Stimulated activated naive B cell treated with anti-CD40 and anti-IgM and Interleukin-4, amounts not matched to agents 10 μg/mL and 1 μg/mL and 100 μg/mL, for 72 hours (primary cell): ENCODE measurements at places on chromosomes 4 and X.

DNA sequence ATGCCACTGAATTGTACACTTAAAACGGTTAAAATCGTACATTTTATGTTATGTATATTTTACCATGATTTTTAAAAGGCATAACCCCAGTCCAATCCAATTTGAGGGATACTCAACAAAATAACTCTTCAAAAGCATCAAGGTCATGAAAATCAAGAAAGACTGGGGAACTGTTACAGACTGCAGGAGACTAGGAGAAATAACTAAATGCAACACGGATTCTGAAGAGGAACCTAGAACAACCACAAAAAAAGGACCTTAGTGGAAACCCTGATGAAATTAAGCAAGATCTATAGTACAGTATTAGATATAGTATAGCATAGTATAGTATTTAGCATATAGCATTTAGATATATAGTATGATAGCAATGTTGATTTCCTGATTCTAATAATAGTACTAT lies 26.8 kb downstream of the SH3KBP1 start:
- DNase-seq = no peak

DNA sequence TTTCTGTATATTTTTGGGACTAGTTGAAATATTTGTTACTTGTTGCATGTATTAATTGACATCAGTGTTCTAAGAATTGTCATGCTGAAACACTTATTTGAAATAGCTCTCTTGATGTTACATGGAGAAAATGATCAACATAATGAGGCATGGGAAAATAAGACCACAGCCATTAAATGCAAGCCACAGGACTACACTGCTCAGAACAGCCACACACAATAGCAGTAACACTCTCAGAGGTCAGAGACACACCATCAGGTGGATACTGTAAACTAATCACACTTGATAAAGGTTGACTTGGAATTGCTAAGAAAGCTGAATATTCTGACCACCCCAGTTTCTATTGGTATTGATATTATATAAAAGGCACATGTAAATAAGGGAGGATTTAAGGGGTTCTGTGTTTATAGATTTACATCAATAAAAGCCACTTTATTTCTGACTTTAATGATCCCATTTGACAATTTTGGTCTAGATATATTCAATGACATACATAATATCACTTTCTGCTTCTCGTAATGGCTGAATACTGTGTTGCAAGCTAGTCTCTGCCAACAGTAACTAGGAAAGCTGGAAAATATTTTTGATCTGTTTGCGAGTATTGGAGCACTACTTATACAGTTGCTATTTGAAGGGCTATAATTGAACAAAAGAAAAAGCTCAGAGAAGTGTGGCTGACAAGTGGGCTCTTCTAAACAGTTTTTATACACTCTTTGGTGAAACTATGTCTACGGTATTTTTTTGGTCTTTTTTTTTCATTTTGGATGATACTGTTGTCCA lies 876.5 kb upstream of the INTU start:
- DNase-seq = no peak

DNA sequence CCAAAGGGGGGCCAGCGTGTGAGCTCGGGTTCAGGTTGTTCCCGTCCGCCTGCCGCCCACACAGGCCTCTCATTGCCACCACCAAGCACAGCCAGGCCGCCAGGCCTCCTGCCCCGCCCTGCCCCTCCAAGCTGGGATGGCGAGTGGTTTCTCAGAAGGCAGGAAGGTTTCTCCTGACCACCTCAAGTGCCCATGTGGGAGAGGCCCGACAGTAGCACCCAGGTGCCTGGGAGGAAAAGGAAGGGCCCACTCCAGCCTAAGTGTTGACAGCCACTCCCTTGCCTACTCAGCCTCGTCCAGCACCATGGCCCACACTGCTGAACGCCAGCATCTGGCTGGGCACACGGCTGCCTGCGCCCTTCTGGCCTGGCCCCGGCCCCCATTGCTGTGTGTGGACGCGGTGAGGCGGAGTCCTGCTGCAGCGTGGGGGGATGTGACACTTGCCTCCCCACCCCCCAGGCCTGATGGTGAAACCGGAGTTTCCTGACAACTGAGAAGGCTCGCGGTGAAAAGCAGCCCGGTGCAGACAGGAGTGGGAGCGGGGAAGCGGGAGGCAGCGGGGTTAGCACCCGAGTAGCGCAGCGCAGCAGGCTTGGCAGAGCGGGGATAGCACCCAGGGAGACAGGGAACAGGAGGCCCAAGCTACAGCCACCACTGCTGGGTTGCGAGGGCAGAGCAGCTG lies 19.2 kb downstream of the FLNA start:
- no peak for DNase-seq

DNA sequence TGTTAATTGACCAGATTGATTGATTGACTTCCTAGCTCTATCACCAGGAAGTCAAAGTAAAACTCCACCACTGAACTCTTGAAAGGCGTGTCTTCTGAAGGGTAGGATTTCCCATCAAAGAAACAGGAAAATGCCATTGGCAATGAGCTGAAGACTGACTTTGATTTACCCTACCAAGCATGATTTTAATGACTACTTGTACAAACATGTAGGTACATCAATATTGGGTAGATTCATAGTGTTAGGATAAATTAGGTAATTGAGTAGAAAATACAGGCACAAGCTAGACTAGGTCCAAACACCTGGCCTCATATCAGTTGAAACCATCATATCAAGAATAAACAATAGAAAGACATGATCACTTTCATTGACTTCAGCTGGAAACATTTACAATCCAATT lies 53.2 kb upstream of the ATXN3L start:
- no peak for DNase-seq

DNA sequence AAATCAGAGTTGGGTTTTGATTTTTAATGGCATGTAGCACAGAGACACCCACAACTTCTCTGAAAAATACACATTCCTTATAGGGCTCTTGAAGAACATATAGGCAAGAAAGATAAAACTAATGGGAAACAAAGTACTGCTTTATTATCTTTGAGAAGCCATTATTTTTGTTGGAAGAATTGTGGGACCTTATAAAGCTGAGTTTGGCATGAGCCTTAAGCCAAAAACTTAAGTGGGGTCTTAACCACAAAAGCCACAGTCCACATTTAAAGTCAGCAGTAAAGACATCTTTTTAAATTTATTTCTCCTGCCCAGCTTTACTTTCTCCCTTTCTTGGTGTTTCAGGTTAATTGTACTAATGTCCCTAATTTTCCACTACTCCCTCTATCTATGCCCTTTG lies 1297.3 kb downstream of the C4orf33 start:
- DNase-seq = no peak

DNA sequence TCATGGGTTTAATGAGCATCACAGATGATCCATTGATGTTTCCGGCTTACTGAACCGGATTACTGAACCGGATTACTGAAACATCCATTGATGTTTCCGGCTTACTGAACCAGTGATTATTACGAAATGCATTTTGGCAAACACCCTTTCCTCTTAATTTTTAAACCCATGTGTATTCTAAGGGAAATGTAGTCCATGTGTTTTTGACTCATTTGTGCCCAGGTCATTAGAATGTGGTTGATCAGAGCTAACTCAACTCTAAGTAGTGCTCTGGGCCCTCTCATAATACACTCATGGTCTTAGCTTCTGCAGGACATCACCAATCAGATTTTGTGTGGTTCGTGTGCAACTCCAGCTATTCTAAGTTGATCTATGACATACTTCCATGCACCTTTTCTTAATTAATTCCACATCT lies 141.6 kb downstream of the SPATA18 start:
- DNase-seq = no peak

DNA sequence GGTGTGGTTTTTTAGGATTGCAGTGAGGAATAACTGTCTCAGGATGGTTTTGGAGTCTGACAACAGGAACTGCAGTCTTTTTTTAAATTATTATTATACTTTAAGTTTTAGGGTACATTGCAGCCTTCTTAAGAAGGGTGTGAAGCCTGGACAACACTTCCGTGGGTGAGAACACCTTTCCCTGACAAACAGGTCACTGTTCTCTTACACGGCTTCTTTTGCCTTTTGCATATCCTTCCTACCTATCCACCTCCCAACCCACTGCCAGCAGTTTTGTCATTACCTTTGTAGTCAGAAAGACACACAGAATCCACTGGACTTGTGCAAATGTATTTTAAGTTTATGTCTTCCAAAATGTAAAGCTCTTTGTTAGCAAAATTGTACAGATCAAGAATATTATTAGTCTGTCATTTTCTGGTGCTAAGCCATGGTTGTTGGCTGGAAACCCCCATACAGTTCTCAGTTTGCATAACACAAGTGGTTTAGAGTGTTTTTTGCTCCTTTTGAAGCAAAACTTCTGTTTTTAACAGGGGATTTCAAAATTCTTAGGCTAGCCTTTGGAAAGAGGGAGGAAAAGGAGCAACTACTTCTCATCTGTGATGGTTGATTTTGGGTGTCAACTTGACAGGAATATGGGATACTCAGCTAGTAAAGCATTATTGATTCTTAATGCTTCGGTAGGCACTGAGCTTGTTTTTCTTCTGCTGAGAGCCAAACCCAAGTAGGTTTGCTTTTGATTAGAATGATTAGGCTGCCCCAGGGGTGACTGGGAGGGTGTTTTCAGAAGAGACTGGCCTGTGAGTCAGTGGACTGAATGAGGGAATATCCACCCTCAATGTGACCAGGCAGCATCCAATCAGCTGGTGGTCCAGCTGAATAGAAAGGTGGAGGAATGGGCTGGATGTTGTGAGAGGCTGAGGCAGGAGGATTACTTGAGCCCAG lies 29.4 kb upstream of the KLHL2 start:
- DNase-seq = no peak

DNA sequence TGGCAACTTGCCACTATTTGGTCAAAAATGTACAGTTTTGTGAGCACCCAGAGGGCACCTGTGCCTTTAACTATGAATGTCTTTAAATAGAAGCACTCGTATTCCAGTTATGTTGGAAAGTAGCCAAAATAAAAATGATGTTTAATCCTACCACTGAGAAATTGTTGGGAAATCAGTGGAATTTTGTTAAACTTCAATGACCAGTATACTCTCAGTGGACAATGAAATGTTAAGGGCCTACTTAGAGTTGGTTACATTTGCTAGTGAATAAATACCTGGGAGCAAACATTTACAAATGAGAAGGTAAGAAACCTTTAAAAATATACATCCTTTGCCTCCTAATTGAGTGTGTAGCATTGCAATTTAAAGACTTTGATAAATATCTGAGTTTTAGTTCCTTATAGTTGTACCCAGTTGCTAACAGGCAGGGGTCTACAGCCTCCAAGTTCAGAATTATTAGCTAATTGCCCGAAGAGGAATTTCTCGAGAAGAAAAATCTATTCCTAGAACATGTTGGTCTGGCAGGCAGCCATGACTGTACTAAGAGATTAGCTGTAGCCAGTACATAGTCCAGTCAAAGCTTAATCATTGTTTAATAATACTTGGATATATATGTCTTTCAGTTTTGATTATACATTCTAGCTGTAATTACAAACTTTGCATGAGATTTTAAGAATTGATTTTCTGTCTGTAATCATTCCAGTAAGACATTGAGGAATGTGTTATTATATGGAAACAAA lies 93.2 kb downstream of the IL1RAPL2 start:
- DNase-seq = no peak

DNA sequence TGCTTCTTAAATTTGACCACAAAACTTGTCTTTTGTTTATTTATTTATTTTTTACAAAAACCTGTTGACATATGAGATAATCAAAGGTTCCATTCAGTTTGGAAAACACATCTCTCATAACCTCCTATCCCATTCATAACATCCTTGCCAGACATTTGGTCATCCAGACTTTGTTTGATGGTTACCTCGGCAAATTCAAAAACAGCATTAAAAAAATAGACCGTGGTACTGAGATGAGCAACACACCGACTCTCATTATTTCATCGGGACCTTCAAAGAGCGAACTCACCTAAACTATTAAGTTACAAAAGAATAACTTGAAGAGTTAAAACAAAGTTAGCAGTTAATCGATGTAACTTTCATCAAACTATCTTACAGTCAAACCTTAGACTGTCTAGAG lies 85.8 kb upstream of the RPS6KA3 start:
- no peak for DNase-seq

DNA sequence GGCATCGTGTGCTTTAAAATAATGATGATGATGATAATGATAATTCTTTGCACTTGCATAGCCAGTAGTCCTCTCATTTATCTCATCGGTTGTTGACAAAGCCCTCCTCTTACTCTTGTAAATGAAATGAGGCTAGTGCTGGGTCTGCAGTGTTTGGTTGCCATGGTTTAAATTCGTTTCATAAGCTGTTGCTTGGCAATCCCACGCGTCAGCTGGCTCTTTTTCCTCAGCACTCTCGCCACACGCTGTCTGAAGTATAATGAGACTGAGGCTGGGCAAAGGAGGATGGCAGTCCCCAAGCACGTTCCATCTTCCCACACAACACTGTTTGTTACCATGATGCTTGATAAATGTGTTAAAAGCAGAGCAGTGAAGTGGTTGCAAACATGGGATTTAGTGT lies 15.5 kb downstream of the PAGE4 start:
- DNase-seq = no peak

- no peak for DNase-seq
Measured at GRCh38 chr4:122047456-122048425, 95.9 kb upstream of the TRPC3 start.

DNA sequence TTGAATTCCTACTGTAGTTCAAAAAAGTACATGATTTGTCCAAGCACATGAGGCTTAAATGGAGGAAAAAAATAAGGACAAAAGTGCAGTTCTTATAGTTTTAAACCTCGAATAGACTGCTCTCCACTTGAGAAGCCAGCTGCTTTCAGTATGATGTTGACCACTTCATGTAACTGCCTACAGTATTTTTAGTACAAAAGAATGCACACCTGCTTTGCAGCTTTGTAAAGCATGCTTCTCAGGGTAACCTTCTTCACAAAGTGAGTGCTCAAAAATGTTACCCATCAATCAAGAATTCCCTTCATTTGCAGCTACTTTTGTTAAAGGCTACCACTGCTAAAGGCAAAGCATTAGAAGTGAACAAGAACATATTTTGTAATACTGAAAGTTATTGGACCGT lies 83.4 kb upstream of the FAM47B start:
- DNase-seq = no peak

- DNase-seq = no peak
Measured at GRCh38 chr4:76380561-76380960, 40.4 kb downstream of the CCDC158 start.

- DNase-seq = peak; percentile 54
Measured at GRCh38 chrX:71619193-71619592, 882 bp upstream of the CXCR3 start.

GRCh38 chr4:76002176-76002575 lies 5.1 kb downstream of the CXCL9 start:
- no peak for DNase-seq

- DNase-seq = peak; percentile 6
Measured at GRCh38 chrX:24014388-24015018, 12.5 kb downstream of the KLHL15 start.

DNA sequence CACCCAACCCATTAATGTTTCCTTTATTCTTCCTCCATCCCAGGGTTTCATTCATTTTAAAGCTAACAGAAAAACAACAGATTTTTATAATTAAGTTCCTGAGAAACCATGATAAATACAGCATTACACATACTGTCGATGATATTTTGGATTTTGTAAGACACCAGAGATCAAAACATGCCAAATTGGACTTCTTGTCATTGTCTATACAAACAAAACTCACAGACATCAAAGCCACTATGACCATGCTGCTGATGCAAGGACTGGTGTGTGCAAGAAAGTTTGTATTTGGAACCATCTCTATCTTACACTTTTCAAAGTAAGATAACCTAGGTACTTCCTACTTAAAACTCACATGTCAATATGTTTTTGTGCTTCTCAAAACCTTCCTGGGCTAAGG lies 294.0 kb upstream of the UGT8 start:
- no peak for DNase-seq
